ENCODE measurements at places on chromosomes 11 and 22. TPM values are rescaled to one million over a fixed set of nuclear protein-coding genes. Genes with fewer than 3 reads are reported as not detected.

Gene PKDREJ
- total RNA-seq, result 0.06 TPM

Gene DBX1
- total RNA-seq, result not detected

Gene APOL1
- total RNA-seq, result 39.0 TPM

Gene OR10D3
- total RNA-seq, result not detected

Gene CSNK2A3
- total RNA-seq, result 1.2 TPM

Gene MYBPC3
- total RNA-seq, result not detected

Gene TTC28
- 12.2 TPM for total RNA-seq

Gene MMP8
- not detected for total RNA-seq

Gene LINC01488
- total RNA-seq, result not detected

Gene FGF19
- not detected for total RNA-seq

Gene RAG2
- not detected for total RNA-seq

Gene PDHX
- total RNA-seq, result 27.7 TPM

Gene TMEM191C
- total RNA-seq, result 3.0 TPM

Gene ESAM
- 13.6 TPM for total RNA-seq

Gene NCAPD3
- 23.5 TPM for total RNA-seq

Gene TENM4
- 15.6 TPM for total RNA-seq

Data from aortic smooth muscle cell (primary cell).